ENCODE measurements at places on chromosomes 2 and 18.

- DNase-seq: no peak
- H3K4me1 ChIP-seq: no peaks in the 10 kb centered on the region
- H3K27me3 ChIP-seq: no peaks in the 10 kb centered on the region
These were observed 77.4 kb downstream of the CCBE1 start for GRCh38 chr18:59619816-59620215.

DNA sequence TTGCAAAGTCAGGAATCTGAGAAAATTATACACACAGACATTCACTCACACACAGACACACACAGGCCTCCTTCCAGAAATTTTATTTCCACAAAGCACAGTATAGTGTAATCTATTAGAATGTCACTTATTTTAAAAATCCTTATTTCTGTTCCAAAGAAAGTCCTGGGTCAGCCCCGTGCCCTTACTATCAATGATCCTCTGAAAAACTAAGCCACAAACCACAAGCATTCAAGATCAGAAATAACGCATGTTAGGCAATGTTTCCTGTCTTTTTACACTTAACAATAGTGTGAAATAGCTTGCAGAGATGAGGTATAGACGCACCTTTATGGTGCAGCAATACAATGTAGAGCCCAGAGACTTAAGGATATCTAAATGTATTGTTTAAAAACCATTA is 25.8 kb downstream of the TBC1D8 start:
- H3K27ac ChIP-seq: no peak overlapping the region
- no peak overlapping the region for H3K4me3 ChIP-seq
- no peaks in the 10 kb centered on the region for H3K4me1 ChIP-seq
- no peaks in the 10 kb centered on the region for H3K36me3 ChIP-seq
- no peaks in the 10 kb centered on the region for H3K27me3 ChIP-seq
- DNase-seq: no peak

- H3K4me3 ChIP-seq: no peak overlapping the region
- H3K27ac ChIP-seq: no peak overlapping the region
- no peak for DNase-seq
- H3K27me3 ChIP-seq: no peaks in the 10 kb centered on the region
- no peaks in the 10 kb centered on the region for H3K4me1 ChIP-seq
- peaks cover 5% of the 10 kb centered on the region for H3K36me3 ChIP-seq
These were observed 92.2 kb downstream of the SMC6 start for GRCh38 chr2:17661460-17661859.

DNA sequence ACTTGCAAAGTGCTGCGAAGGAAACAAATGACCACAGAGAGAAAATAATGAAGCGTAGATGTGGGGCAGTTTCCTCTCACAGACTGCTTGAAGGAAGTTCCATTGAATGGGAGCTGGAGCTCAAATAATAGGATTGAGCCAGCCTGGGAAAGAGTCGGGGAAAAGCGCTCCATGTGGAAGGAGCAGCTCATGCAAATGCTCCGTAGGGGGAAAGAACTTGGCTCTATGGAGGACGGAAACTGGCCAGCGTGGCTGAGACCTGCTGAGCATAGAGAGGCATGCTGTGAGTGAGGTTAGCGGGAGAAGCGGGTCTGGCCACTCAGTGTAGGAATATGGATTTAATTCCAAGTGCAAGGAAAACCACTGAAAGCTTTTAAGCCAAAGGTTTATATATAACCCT is 28.6 kb upstream of the VIT start:
- H3K4me3 ChIP-seq: no peak overlapping the region
- H3K27me3 ChIP-seq: no peaks in the 10 kb centered on the region
- H3K36me3 ChIP-seq: no peaks in the 10 kb centered on the region
- H3K27ac ChIP-seq: no peak overlapping the region

- H3K27ac ChIP-seq: no peak overlapping the region
- H3K4me1 ChIP-seq: no peaks in the 10 kb centered on the region
- DNase-seq: no peak
These were observed 16.1 kb upstream of the TTLL4 start for GRCh38 chr2:218694405-218695145.

GRCh38 chr18:49721981-49722380 is 91.4 kb downstream of the ACAA2 start:
- no peak overlapping the region for H3K4me3 ChIP-seq
- H3K36me3 ChIP-seq: no peaks in the 10 kb centered on the region
- no peaks in the 10 kb centered on the region for H3K27me3 ChIP-seq
- H3K4me1 ChIP-seq: no peaks in the 10 kb centered on the region
- no peak overlapping the region for H3K27ac ChIP-seq

GRCh38 chr2:211756266-211756665 is 782.3 kb downstream of the ERBB4 start:
- no peaks in the 10 kb centered on the region for H3K4me1 ChIP-seq
- no peak overlapping the region for H3K27ac ChIP-seq
- DNase-seq: no peak

- H3K27ac ChIP-seq: no peak overlapping the region
- no peak overlapping the region for H3K4me3 ChIP-seq
- no peak for DNase-seq
- 0 out of 2 replicates have a peak, but pooled peaks cover 6% of the 10 kb centered on the region for H3K27me3 ChIP-seq
- no peaks in the 10 kb centered on the region for H3K36me3 ChIP-seq
These were observed 69.2 kb upstream of the HNRNPA3 start for GRCh38 chr2:177143444-177143843.

DNA sequence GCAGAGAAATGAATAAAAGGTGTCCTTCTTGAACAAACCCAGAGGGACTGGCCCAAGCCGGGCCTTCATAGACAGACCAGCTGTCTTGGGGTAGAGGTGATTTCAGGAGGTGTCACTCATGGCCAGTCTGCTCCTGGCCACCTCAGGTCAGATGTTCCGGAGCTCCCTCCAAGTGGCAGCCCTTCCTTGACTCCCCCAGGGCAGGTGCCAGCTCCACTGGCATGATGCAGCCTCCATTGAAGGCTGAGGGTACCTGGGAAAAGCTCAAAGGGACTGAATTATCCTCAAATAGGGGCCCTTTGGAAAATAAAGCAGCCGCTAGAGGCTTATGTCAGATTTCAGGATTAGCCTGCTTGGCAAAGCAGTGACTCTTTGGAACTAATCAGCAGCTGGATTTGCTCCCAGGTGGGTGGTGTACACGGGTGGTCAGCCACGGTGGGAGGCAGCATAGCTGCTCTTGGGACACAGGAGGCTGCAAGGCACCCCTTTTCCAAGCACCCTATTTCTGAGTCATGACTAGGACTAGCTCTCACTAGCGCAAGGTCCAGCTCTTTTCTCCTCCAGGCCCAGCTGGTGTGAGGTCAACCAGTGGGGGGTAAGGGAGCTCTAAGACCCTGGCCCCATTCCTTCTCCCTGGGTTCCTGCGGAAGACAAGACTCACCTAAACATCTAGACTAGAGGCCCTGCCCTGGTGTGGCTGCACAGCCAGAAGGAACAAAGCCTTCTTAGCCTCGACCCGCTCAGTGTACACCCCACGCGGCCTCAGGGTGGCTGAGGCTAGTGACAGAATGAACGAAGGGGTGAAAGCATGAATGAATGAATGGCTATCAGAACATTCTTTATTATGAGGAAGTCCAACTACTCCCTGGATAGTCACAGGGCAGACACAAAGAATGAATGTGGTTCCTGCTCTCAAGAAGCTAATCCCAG is 29.3 kb downstream of the HS1BP3 start:
- H3K27me3 ChIP-seq: no peaks in the 10 kb centered on the region
- H3K4me1 ChIP-seq: no peaks in the 10 kb centered on the region
- no peak overlapping the region for H3K4me3 ChIP-seq
- H3K27ac ChIP-seq: no peak overlapping the region

DNA sequence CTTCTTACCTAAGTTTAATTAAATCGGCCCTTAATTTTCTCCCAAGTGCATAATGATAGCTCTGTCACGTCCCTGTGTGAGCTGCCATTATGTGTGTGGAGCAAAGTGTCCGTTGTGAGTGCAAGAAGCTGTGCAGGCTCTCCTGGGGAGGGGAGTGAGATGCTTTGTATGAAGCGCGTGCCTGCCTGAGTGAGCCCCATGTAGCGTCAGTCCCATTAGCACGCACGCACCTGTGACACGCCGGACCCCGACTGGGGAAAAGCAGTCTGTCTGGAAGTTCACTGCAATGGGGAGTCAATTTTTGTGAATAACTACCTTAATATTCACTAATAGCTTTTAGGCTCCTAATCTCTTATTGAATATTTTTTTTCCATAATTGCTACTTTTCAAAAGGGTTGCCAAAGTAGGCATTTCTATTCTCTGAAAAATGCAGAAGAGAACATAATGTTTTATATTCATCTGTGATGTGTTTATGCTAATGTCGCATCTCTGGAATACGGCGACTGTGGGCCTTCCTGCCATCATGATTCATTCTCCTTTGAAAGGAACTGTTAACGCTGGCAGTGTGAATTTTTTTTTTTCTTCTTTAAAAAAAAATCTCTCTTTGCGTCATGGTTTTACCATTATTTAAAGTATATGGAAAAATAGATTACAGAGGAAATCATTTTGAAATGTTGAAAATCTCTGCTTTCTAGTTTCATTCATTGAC is 157.7 kb downstream of the COL4A4 start:
- no peaks in the 10 kb centered on the region for H3K36me3 ChIP-seq
- no peak for DNase-seq
- no peaks in the 10 kb centered on the region for H3K4me1 ChIP-seq
- no peaks in the 10 kb centered on the region for H3K27me3 ChIP-seq
- no peak overlapping the region for H3K4me3 ChIP-seq
- H3K27ac ChIP-seq: no peak overlapping the region

GRCh38 chr2:9291331-9291730 is 84.7 kb downstream of the ASAP2 start:
- H3K27ac ChIP-seq: no peak overlapping the region
- no peak for DNase-seq
- H3K36me3 ChIP-seq: no peaks in the 10 kb centered on the region
- peaks cover 6% of the 10 kb centered on the region for H3K4me1 ChIP-seq

DNA sequence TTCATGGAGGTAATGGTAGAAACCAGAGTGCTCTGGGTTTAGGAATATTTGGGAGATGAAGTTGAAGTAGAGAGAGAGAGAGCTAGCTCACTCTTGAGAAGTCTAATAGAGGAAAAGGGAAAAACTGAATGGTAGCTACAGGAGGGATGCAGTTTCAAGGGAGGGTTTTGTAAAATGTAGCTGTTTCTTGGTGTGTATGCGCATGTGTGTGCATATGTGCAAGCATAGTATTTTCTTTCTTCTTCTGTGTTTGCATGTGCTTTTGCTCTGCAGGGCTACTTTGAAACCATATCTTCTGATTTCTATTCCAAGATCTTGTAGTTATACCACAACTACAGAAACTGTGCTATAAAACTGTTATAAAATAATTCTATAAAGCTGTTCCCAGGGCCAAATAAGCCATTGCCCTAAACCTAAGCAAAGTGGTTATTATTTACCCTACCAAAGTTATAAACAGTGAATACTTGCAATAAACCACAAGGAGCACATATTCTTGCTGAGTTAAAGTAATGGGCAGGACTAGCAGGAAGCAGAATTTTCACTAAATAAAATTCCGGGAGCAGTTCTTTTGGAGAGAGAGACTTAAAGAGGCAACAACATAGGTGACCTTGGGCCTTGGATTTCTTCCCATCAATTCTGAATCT is 145.3 kb upstream of the ZNF521 start:
- H3K4me3 ChIP-seq: no peak overlapping the region
- H3K27me3 ChIP-seq: no peaks in the 10 kb centered on the region
- DNase-seq: no peak
- H3K27ac ChIP-seq: no peak overlapping the region

DNA sequence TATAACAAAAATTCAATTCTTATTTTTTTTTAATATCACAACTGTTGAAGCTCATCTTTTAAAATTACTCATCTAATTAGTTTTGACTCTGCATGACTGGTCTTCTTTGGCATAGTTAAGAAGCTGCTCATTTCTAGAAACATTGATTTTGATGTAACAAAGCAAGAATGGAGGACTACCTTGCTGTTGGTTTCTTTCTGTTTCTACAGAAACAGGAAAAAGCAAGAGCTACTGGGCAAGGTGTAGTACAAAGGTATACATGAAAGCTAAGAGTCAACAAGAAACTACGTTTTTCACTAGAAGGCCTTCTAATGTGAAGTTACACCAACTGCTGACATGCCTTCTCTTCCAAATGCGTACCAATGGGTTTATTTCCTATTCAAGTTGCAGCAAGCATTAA is 90.6 kb upstream of the SYT4 start:
- no peaks in the 10 kb centered on the region for H3K27me3 ChIP-seq
- no peaks in the 10 kb centered on the region for H3K4me1 ChIP-seq
- H3K4me3 ChIP-seq: no peak overlapping the region
- DNase-seq: no peak
- no peaks in the 10 kb centered on the region for H3K36me3 ChIP-seq
- no peak overlapping the region for H3K27ac ChIP-seq

- H3K36me3 ChIP-seq: no peaks in the 10 kb centered on the region
- H3K27me3 ChIP-seq: no peaks in the 10 kb centered on the region
- no peak for DNase-seq
- no peak overlapping the region for H3K4me3 ChIP-seq
These were observed 68.5 kb downstream of the SPIRE1 start for GRCh38 chr18:12589448-12589847.

All from MM.1S (cell line).